ENCODE measurements at places on chromosomes 1 and 21. TPM values are rescaled to one million over a fixed set of nuclear protein-coding genes. Genes with fewer than 3 reads are reported as not detected.

KIAA0040 gene
- total RNA-seq = 0.47 TPM

FCGR1A gene
- not detected for total RNA-seq

PDZK1 gene
- 0.86 TPM for total RNA-seq

BSDC1 gene
- total RNA-seq = 19.5 TPM

FCER1G gene
- total RNA-seq = not detected

SPRR4 gene
- total RNA-seq = not detected

CHIA gene
- total RNA-seq = not detected

LAMC1 gene
- total RNA-seq = 136 TPM

LAMB3 gene
- 20.2 TPM for total RNA-seq

ARHGAP30 gene
- total RNA-seq = 0.05 TPM

LAX1 gene
- total RNA-seq = not detected

OR2L3 gene
- total RNA-seq = not detected

RYR2 gene
- not detected for total RNA-seq

RIPK4 gene
- total RNA-seq = 14.0 TPM

FLAD1 gene
- 45.4 TPM for total RNA-seq

BCL2L15 gene
- total RNA-seq = not detected

AUNIP gene
- 6.2 TPM for total RNA-seq

FGR gene
- 0.08 TPM for total RNA-seq

TNFRSF18 gene
- total RNA-seq = not detected

PTGS2 gene
- total RNA-seq = 12.9 TPM

SPRR1B gene
- not detected for total RNA-seq

BMP8A gene
- 0.29 TPM for total RNA-seq

CRYBG2 gene
- total RNA-seq = 1.6 TPM

OR2L5 gene
- total RNA-seq = not detected

RLF gene
- total RNA-seq = 6.8 TPM

YIPF1 gene
- total RNA-seq = 14.2 TPM

PTGFR gene
- total RNA-seq = not detected

ITLN2 gene
- not detected for total RNA-seq

MPZ gene
- total RNA-seq = 0.21 TPM

GABPA gene
- 7.3 TPM for total RNA-seq

THEM5 gene
- total RNA-seq = not detected
